ENCODE measurements at places on chromosomes 11 and 22.

DNA sequence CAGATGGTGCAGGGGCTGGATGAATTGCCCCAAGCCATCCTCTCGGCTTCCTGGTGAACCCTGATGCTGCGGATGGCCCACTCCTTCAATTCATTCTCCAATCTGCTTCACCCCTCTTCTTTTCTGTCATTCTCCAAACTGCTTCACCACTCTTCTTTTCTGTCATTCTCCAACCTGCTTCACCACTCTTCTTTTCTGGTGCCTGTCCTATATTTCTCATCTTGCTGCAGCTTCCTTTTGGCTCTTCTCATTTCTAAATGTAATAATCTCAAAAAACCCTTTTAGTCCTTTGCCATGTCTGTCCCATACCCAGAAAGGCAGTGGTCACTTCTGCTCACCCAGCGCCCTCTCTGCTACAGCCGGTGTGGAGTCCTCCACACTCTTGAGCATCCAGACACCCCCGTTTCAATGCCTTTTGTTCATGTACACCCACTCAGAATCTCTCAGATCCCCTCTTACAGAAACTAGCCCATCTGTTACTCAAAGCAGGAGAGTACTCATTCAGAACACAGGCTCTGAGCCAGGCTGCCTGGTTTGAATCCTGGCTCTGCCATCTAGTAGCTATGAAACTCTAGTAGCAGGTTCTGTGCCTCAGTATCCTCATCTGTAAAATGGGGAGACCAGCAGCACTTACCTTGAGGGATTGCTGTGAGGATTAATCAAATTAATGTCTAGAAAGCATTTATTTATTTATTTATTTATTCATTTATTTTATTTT lies 14.9 kb downstream of the SERPIND1 start:
- DNase-seq = no peak

GRCh38 chr22:49956914-49957825 lies 3.4 kb upstream of the PIM3 start:
- no peak for DNase-seq

DNA sequence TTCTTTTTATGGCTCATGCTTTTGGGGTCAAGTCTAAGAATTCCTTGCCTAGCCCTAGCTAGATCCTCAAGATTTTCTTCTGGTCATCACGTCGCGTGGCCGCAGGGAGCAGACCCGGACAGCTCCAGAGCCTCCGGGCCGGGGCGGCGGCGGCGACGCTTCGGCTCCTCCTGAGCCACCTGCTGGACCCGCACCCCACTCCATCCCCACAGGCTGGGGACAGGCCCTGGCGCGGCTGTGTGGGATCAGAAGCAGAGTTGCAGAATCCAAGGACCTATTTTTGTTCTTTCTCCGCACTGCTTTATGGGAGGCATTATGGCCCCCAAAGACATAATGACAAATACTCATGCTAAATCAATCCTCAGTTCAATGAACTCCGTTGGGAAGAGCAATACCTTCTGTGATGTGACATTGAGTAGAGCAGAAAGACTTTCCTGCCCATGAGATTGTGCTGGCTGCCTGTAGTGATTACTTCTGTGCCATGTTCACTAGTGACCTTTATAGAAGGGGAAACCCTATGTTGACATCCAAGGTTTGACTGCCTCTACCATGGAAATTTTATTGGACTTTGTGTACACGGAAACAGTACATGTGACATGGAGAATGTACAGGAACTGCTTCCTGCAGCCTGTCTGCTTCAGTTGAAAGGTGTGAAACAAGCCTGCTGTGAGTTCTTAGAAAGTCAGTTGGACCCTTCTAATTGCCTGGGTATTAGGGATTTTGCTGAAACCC lies 12.4 kb upstream of the SCARF2 start:
- no peak for DNase-seq

DNA sequence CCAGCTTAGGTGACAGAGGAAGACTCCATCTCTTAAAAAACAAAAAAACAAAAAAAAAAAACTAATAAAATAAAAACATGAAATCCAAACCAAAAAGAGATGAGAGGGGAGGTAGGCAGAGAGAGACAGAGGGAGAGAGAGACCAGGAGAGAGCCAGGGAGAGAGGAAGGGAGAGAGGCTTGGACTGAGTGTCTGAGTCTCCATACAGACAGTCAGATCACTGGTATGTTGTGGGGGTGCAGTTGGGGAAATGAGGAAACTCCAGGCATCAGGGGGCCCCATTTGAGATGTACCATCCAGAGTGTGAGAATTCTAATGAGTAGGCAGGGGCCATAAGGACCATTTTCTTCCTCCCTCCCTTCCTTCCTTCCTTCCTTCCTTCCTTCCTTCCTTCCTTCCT lies 53.1 kb upstream of the SEPTIN5 start:
- no peak for DNase-seq

DNA sequence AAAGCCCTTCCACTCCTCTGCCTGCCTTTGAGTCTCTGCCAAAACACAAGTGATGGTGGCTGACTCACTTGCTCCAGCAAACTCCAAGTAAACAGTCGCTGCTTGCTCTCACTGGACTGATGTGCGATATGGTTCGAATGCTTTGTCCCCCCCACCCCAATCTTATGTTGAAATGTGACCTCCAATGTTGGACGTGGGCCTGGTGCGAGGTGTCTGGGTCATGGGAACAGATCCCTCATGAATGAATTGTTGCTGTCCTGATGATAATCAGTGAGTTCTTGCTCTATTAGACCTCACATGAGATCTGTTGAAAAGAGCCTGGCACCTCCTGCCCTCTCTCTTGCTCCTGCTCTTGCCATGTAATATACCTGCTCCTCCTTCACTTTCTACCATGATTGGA lies 747.9 kb downstream of the OPCML start:
- DNase-seq = no peak

- no peak for DNase-seq
These were observed 31.2 kb downstream of the TBCEL start for GRCh38 chr11:121055076-121055475.

DNA sequence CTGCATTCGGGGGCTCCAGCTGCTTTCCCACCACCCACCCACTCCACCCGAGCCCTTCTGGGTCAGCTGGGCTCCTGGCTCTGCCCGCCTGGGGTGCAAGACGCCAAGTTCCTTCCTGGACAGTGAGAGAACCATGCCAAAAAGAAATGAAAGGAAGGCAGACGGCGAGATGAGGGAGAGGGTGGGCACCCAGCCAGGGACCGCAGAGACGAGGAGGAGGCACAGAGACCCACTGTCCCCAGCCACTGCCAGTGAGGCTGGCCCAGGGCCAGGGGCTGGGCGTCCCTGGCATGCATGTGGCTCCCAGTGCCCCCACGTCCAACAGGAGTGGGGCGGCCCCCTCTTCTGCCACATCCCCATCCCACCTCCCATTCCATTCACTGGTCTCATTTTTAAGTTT lies 10.8 kb upstream of the CD81 start:
- no peak for DNase-seq

DNA sequence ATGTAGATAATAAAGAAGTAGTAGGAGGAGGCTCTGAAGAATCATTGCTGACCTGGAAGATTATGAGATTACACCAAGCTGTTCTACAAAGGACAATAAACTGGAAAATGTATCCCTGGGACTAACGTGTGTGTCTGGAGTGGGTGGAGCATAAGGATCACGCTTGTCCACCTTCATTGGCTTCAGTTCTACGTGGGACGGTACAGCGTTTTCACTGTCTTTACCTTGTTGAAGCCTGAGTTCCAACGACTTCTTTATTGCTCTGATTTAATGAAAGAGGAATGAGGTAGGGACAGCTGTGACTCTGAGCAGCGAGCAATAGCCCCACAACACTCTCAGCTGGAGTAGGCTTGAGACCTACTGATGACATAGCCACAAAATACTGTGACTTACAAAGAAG lies 87.0 kb downstream of the ARHGAP42 start:
- DNase-seq = no peak

DNA sequence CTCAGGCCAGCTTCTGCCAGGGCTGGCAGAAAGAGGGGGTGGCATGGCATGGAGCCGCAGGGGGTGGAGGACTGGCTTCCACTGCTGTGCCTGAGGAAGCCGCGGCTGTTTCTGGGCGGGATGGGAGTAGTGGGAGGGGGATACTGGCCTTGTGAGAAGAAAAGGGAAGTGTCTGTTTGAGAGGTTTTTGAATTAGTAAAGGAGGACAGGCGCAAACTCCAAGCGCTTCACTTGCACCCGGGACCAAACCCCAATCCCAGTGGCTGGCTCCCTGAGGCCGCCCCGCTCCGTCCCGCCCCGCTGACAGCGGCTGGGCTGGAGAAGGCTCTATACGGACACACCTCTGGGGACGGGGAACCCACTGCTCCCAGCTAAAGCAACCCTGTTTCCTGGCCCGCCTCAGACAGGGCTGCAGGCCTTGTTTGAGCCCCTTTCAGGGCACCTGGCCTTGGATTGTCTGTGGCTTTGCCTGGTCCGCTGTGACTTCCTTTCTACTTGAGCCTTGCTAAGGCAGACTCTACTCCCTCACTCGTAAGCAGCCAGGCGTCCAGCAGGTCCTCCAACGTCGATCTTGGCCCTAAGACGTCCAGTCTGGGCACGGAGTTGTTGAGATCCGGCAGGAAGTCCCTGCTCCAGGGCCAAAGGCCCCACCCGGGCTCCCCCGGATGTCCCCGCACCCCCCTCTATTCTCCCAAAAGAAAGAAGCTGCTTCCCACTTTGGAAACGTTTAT lies 2.2 kb downstream of the APOA1 start:
- DNase-seq = no peak

- no peak for DNase-seq
These were observed 163.6 kb upstream of the ISX start for GRCh38 chr22:34902335-34902734.

- no peak for DNase-seq
These were observed 315.9 kb upstream of the CCDC90B start for GRCh38 chr11:83601914-83602527.

DNA sequence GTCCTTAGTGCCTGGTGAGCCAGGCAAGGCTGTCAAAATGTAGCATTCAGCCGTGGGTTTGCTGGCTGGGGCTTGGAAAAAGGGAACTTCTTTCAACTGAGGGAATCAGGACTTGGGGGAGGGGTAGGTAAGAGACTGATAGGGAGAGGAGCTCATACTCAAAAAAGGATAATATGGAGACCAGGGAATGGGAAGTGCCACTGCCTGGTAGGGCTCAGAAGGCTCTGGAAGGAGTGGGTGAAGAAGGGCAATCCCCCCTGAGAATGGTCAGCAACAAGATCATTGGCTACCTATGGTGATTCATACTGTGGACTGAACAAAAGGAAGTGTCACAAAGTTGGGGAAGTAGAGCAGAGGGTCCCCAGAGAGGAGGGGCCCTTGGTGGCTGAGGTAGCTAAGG lies 1.9 kb downstream of the CNGA4 start:
- no peak for DNase-seq

- DNase-seq = no peak
These were observed 3.0 kb upstream of the PACSIN3 start for GRCh38 chr11:47189100-47189834.

- DNase-seq = no peak
These were observed 911 bp downstream of the FGF19 start for GRCh38 chr11:69702769-69703452.

DNA sequence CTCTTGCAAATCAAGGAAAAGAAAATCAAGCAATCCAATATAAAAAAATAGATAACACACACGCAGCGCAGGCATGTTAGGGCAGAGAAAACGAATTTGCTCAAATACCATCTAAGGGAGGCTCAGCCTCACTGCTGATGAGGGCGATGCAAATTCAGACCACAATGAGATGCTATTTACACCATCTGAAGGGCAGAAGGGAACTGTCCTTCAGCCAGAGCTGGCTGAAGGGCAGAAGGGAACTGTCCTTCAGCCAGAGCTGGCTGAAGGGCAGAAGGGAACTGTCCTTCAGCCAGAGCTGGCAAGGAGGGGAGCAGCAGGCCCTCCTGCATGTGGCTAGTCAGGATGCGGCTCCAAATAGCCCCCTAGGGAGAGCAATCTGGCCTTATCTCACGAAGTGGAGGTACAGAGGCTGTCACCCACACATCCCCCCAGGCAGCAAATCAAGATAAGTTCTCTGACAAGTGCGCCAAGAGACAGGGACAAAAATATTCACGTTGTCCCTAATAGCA lies 7.6 kb upstream of the SLC39A13 start:
- DNase-seq = no peak

- DNase-seq = no peak
These were observed 885 bp downstream of the TRMU start for GRCh38 chr22:46336119-46337078.

GRCh38 chr22:35022291-35022690 lies 43.7 kb upstream of the ISX start:
- no peak for DNase-seq

DNA sequence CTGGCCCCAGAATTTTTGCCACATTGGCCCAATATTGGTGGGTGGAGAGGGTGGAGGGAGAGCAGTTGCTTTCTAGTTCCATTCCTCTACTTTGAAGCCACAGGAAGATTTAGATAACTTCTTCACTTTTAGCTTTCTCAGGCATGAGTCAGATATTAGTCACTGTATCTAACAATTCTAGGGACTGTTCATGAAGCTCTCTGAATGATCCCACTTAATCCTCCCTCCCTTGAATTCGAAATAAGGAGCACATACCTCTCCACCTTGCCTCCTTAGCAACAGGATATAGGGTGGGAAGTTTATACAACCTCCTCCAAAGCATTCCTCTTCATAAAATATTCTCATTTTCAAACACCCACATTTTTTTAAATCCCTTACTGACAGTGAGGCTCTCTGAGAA lies 13.5 kb downstream of the FSHB start:
- no peak for DNase-seq

DNA sequence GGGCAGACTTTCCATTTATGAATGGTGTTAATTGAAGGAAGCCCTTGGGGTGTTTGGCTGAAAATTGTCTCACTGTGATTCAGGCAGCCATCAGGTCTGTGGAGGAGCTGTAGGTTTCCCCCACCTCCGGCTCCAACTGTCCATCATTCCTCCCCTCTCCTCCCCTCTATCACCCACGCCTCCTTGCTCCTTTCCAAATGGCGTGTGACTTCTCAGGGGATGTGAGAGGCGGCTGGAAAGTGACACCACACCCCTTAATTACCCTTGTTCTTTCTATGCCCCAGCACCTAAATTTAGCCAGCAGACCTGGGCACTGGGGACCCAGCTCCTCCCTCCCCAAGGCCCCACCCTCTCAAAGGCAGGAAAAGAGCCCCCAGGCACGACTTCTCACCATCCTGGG lies 38.1 kb upstream of the SYT7 start:
- no peak for DNase-seq

DNA sequence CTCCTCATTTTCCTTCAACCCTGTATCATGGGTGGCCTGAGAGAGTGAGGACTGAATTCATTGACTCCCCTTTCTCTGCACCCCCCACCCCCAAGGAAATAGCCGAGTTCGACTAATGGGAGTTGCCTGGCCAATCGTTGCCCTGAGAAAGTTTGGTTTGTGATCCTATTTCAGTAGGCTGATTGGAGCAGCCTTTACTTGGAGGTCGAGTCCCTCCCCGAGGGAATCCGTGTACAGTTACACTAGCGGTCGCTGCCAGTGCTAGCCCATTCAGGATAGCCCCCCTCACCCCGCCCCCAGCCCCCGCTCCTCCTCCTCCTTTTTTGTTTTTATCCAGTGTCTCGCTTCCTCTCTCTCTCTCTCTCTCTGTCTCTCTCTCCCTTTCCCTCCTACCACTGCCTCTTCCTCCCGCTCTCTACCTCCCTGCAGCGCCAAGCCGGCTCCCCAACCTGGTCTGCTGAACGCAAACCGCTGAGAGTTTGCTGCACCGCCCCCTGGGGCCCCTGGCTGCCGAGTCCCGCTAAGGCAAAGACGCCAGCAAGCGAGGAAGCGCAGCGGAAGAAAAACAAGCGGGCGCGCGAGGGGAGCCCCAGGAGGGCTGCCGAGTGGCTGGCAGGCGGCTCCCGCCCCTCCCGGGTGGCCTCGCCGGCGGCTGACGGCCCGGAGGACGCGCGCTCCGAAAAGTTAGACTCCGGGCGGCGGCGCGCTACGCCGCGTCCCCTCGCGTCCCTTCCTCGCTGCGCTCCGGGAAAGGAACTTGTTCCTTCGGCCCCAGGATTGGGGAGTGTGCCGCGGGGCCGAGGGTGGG lies at the start of gene GRAMD1B:
Gene GRAMD1B (plus strand): TSS at position 357 of the 808 bp plus-strand sequence. CDS start 524 bp downstream, outside the sequence.
- DNase-seq = peak; percentile 47

Measured in stimulated activated CD4-positive, alpha-beta T cell treated with anti-CD3 and anti-CD28 coated beads, Interleukin-1b, Interleukin-23, amount 100 ng/mL, for 1 hour (primary cell).